ENCODE measurements at places on chromosomes 3 and 15.

- peak; percentile 63 for DNase-seq
Measured at GRCh38 chr15:67064607-67065530, 533 bp upstream of the SMAD3 start.

DNA sequence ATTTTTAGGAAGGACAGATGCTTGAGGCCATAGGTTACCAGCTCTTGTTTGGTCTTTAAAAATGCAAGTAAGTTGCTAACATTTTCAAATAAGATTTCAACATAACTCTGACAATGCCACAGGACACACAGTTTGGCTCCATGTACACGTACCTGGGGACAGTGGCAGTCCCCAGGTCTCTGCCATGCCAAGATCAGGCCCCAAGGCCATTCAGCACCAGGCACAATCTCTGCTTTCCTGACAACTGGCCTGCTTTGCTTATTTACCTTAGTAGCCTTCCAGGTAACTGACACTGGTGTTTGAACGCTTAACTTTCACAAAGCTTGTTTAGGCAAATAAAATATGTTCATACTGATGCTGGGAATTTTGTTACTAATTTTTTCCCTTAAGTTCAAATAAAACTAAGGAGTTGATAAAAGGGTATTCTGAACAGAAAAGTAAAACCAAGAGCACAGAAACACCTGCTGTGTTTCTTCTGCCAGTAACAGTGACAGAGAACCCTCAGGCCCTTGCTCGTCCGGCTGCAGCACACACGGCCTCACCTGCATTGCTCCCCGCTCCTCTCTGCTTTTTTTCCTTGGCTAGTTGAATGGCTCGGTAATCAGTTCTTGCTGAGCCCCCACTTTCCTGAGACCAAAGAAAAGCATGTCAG lies 16.5 kb downstream of the ZXDC start:
- no peak for DNase-seq

DNA sequence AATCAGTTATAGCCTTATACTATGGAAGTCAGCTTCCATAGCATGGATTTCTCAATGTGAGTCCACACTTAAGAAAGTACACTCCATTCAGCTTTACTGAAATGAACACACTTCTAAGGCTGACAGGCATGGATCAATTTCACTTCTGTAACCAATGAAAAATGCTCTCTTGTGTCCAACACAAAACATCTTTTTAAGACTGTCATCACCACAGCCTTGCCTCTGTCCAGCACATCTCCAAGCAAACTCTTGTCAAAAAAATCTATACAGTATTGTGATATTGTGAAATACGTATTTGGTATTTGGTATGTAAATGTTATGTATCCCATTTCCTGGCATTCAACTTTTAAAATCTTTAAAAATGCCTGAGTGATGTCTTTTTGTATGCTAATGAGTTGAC lies 208.7 kb downstream of the RAP2B start:
- DNase-seq, result no peak

GRCh38 chr3:151468284-151468917 lies 7.5 kb upstream of the IGSF10 start:
- DNase-seq, result peak; percentile 77

GRCh38 chr15:100712226-100712625 lies 109.8 kb downstream of the ASB7 start:
- DNase-seq, result no peak

DNA sequence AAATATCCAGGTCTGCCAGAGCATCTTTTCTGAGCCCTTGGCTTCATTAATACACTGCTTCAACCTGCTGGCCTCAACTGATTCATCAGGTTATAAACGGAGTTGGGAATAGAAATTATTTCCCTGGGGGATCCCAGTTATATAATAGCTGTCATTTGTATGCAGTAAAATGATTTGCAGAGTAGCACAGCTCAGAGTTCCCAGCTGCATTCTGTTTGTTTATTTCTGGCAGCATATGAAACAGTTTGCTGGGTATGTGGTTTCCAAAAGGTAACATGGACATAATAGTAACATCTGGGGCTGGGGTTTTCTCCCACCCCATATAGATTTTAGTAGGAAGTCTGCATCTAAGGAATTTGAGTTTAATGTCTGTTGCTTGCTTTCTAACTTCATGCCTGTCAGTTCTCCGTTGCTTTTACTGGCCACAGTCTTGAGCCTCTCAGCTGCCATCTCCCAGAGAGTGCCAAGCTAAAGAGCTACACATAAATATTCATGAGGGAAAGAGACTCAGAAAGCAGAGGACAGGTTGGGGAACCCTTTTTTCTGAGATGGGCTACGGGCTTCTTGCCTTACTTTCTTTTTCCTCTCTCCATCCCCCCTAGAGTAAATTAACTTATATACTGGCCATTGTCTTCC lies 124.6 kb downstream of the TMEM108 start:
- no peak for DNase-seq

GRCh38 chr3:44825264-44825925 lies 36.3 kb upstream of the TMEM42 start:
- DNase-seq, result no peak

DNA sequence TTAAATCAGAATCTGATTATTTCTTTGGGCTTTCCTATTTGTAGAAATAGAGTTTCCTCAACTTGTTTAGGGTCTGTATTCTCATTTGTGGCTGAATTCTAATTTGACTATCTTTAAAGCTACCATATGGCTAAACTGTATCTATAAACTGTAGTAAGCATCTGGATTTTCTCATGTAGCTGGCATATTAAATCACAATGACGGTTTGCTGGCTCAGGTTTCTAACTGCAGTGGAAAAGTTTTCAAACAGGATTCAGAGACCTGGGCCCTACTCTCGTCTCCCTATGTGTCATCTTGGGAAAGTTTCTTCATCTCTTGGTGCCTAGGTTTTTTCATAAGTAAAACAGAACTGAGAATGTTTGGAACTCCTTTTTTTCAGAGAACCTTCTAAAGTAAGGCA lies 68.3 kb downstream of the GALK2 start:
- DNase-seq, result no peak

- no peak for DNase-seq
Measured at GRCh38 chr3:126538316-126538715, 14.4 kb downstream of the CHST13 start.

- no peak for DNase-seq
Measured at GRCh38 chr3:44842376-44842775, 19.3 kb upstream of the TMEM42 start.

DNA sequence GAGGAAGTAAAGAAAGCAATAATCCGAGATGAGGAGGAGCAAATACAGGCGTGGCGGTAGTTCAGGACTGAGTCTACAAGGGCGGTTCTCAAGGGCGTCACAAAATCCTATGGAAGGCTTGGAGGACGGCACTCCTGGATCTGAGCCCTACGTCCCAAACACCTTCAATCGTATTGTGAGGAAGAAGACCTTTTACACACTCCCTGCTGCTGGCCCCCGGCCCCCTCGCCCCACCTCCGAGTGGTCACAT lies 747 bp downstream of the PLD1 start:
- DNase-seq, result peak; percentile 87

GRCh38 chr3:124207873-124208485 lies 216.1 kb upstream of the ROPN1 start:
- no peak for DNase-seq

GRCh38 chr15:70788114-70789049 lies 25.0 kb upstream of the UACA start:
- no peak for DNase-seq

DNA sequence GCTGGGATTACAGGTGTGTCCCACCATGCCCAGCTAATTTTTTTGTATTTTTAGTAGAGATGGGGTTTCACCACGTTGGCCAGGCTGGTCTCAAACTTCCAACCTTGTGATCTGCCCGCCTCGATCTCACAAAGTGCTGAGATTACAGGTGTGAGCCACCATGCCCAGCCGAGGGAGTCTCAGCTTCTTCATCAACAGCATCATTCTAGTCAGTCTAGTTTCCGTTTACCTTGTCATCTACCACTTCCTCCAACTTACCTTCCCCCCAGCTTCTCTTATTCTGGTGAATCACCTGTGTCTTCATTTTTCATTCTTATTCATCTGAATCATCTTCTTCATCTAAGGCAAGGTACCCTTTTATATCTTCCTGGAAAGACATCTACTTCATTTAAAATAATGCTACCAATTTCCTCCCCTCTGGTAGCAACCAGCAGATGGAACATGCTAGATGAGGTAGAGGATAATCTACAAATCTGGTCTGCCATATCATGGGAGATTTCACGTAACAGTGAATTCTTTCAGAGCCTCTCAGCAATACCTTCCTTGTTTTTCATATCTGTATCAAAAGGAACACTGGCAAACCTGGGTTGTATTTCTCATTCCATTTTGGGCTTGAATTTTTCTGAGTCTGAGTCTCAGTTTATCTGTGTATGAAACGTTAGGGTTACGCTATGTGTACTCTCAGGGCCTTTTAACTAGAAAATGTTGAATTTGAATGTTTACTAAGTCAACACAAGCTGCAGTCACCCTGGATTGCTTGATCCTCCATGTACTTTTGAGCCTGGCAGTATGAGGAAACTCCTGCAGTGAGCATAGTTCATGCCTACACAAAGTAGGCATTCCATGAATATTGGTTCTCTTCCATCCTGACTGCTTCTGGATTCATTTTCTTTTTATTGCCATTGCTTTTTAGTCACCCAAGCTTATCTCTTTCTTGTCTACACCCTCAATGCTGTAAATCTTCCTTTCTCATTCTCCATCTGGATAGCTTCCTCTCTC lies 16.8 kb downstream of the LPP start:
- DNase-seq, result no peak

- DNase-seq, result no peak
Measured at GRCh38 chr3:43015572-43015971, 36.5 kb downstream of the GASK1A start.

DNA sequence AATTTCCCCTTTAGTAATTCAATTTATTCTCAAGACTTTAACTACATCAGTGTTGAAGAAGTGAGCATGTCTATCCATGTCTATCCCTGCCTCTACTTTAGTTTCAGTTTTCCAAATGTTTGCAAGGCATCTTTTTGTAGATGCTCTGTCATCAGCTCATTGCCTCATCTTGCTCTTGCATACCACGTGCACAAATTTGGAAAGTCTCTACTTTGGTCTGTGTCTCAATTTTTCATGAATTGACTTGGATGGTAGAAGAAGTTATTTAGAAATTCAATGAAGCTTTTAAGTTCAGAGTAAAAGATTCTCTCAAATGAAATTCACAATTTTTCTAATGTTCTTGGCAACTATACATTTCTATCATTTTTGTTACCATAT lies 55.3 kb downstream of the CLDN1 start:
- DNase-seq, result no peak

Measured in Kasumi-1 (cell line).